ENCODE measurements at places on chromosomes 12 and 14.

DNA sequence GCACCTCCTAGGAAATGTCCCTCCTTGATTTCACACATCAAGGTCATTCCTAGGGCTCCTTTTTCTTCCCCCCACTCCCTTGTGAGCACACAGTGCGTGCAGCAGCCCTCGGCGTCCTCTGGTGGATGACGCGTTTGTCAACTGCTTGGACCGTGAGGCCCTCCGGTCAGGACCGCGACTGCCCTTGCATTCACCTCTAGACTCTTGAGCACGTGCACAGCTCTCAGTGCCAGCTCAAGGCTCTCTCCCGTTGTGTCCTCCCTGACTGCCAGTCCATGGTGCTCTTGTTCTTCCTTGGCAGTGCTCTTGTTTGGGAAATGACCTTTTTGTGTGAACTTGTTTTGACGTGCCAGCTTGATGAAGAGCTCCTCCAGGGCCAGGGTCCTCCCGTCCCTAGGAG, 67.9 kb downstream of the TSPAN9 start:
- no peak for DNase-seq

DNA sequence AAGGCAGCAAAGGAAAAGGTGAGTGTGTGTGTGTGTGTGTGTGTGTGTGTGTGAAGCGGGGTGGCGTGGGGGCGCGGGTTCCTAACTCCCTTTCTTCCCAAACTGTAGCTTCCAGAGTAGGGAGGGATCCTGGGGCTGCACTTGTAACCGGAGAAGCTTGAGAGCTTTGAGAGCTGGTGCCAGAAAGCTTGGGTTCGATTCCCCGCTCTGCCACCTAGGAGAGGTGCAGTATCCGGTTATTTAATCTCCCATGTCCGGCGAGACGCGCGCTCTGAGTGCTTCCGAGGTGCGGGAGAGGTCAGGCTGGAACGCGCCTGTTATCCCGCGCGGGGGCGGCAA, 7.2 kb upstream of the RACGAP1 start:
- DNase-seq: no peak

DNA sequence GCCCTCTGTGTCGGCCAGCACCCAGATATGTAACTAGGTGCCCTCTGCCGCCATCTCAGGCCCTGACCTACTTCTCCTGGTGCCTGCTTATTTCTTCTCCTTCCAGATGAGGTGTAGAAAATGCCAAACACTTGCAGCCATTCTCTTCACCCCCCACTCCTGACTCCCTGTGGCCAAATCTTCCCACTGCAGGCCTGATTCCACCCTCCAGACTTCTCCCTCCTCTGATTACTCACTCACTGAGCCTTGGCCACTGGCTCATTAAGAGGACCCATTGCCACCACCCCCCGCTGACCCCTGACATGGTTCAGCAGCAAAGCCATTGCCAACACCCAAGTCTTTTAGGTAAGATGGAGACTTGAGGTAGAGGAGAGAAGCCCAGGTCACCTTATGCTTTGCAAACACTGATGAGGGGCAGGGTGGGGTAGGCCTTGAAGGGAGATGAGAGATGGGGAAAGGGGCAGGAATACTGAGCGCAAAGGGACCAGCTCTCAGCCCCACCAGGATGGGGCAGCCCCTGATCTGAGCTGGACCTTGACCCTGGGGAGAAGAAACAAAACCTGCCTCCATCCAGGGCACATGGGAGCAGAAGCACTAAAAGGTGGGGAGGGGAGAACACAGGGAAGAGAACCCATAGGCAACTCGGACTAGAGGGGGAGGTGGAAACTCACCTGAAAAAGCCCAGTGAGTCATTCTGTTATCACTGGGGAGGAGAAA, 25.1 kb upstream of the ANO2 start:
- DNase-seq: no peak

- DNase-seq: no peak
Measured at GRCh38 chr12:30378307-30378706, 317.4 kb downstream of the IPO8 start.

GRCh38 chr12:89648211-89648930, 60.3 kb downstream of the ATP2B1 start:
- no peak for DNase-seq

DNA sequence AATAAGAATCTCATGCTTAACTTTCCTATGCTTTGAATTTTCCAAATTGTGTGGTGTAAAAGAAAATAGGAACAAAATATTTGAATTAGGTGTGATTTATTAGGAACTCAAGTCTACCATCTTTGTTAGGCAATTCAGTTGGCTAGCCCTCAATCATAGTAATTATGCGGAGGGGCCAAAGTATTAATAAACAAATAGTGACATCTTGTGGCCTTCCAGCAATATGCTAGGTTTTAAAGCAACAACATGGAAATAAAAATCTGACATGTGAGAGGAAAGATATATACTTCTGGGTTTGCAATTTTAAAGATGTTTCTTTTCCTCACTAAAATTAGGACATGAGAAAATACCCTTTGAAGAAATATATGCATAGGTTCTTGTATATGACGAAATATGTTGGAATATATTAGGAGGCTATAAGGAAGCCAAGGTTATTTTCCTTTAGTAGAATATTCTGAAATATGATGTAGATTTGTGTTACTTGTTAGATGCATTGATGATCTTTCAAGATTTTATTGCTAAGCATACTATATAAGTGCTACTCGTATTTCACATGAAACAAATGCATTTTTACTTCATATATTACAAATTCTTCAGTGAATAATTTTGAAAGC, 200.4 kb downstream of the PTPRO start:
- DNase-seq: peak; percentile 70

DNA sequence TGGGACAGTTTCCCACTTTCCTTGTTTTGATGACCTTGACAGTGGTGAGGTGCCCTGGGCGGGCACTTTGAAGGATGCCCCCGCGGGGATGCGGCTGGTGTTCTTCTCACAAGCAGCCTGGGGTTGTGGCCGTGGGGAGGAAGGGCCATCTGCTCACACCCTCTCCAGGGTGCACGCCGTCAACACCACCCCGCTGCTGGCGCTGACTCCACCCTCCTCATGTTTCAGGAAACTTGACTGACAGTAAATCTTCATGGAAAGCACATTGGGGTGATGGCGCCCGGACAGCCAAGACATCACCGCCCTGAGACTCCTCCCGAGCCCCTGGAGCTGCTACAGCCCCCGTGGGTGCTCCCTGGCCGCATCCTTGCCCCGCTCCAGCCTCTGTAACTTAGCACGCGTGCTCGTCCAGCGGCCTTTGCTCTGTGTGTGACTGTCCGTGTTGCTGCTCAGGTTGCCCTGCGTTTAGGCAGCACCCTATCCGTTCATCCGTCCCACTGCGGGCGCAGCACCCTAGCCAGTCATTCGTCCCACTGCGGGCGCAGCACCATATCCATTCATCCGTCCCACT, 150.2 kb upstream of the C14orf180 start:
- peak; percentile 91 for DNase-seq

GRCh38 chr14:66918527-66918926, 270.7 kb upstream of the GARIN2 start:
- DNase-seq: no peak

GRCh38 chr12:68490476-68490875, 120.2 kb upstream of the RAP1B start:
- DNase-seq: no peak

- DNase-seq: peak; percentile 71
Measured at GRCh38 chr14:23352506-23353432, at the start of gene SLC22A17. SLC22A17 (minus strand) TSS chr14:23352887.

DNA sequence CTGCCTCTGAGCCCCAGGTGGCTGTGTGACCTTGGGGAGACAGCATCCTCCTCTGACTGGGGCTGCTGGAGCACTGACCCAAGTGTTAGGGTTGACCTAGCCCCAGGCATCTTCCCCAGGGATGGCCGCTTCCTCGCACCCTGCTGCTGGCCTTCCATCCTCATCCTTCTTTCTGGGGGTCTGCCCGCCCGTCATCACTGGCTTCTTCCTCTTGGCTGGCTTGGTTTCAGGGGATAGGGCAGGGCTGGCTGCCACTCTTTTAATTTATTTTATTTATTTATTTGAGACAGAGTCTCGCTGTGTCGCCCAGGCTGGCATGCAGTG, 3.5 kb downstream of the TEDC1 start:
- no peak for DNase-seq

DNA sequence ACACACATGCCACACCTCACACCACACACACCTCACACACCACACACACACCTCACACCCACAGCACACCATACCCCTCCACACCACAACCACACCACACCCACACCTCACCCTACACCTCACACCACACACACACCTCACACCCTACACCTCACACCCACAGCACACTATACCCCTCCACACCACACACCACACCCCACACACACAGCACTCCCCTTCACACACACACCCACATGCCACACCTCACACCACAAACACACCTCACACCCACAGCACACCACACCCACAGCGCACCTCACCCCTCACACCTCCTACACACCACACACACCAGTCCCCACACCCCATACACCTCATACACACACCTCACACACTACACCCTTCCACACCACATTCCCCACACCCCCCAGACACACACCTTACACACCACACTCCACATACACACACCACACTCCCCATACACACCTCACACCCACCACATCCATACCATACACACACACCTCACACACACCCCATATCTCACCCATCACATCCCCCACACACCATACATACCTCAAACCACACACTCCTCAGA, 80.0 kb downstream of the ACTN1 start:
- DNase-seq: no peak

- DNase-seq: no peak
Measured at GRCh38 chr14:99516156-99516870, 35.1 kb downstream of the CCNK start.

GRCh38 chr12:106296179-106296877, 6.2 kb upstream of the TCP11L2 start:
- no peak for DNase-seq

- no peak for DNase-seq
Measured at GRCh38 chr14:101105045-101105444, 201.5 kb upstream of the RTL1 start.

All from NCI-H69 (cell line).